ENCODE measurements at places on chromosomes 12 and 14.

- no peak for DNase-seq
These were observed 60.4 kb downstream of the TTC7B start for GRCh38 chr14:90755661-90756304.

DNA sequence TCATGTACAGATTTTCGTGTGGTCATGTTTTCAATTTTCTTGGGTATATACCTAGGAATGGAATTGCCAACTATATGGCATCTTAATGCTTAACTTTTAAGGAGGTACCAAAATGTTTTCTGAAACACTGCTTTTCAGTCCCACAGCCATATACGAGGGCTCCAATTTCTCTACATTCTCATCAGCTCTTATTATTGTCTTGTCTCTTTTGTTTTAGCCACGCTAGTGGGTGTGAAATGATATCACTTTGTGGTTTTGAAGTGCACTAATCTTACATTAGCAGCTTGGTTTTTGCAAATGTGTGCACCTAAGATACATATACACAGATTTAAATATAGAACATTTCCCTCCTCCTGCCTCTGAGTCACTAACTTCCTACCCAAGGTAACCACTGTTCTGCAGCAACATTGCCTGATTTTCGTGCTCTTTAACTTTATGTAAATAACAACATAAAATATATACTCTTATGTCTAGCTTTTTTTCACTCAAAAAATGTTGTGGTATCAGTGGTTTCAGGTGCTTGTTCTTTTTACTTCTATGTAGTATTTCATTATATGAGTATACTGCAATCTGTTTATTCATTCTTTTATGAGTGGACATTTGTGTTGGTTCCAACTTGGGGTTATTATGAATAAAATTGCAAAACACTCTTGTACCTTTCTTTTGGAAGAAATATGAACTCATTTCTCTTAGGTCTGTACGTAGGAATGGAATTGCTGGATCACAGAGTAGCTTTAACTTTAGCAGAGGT is 73.1 kb downstream of the ZFP36L1 start:
- DNase-seq, result no peak

DNA sequence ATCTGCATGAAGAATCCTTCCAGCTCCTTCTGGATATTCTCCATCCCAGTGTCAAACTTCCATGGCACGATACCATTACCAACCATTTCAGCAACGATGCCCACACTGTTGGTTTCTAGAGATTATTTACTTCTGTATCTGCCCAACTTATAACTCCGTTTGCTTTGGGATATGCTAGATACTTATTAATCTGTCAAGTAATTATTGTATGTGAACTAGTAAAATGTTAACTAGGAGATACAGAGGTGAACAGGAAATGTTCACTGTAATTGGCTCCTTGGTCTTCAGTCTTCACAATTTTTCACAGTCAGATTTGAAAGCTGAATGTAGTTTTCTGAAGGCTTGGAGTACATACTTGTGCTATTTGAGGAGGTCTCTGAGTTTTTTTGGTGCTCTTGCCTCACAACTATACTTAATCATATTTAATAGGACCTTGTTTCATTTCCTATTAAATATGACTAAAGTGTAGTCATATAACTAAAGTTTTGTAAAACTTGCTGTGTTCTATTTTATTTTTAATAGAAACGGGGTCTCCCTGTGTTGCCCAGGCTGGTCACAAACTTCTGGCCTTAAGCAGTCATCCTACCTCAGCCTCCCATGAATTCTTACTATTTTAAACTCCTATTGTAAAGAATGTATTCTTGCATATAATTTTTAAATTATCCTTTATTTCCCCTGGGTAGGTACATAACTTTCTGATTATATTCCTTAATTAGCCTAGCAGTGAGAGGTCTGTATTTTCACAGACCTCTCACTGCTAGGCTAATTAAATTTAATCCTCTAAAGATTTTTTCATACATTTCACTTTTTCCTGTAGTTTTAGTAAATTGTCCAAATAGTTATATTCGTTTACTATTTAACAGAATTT is 79.7 kb downstream of the FGD4 start:
- DNase-seq, result no peak

- DNase-seq, result no peak
These were observed 167.6 kb downstream of the SLC41A2 start for GRCh38 chr12:104790296-104791125.

DNA sequence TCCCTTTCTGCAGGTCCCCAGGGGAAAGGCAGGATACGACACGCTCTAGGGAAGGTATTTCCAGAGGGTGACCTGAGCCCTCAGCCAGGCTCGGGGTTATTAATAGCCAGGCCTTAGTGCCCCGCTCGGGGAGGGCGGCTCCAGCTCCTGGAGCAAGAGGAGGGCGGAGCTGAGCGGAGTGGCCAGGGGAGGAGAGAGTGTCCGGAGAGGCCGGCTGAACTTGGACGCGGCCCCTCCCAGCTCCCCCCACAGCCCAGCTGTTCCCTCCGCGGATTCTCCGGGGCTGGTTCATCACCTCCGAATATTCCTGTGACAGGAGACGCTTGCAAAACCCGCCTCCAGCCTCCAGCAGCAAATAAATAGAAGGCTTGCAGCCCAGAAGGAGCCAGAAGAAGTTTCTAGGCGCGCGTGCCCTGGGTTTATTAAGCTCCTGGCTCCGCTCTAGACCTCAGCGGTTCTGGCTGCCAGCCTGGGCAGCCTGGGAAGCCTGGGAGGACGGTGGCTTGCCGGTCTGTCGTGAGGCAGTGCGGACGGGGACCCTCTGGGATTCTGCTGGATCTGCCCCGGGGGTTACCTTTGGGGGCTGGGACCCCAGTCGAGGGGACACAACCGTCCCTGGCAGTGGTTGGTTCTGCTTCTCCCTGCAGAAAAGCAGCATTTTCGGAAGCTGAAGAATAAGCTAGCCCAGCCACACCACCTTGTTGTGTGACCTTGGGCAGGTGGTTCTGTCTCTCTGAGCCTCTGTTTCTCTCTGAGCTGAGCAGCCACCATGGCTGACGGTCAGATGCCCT is at the start of gene HSPB8:
HSPB8 (plus strand) TSS at position 388 of the 791 bp plus-strand sequence; CDS start at position 770, 382 bp downstream.
- DNase-seq, result no peak

- no peak for DNase-seq
These were observed 115.9 kb downstream of the GPR135 start for GRCh38 chr14:59349258-59349701.

GRCh38 chr12:25925064-25925463 is 33.4 kb upstream of the RASSF8 start:
- DNase-seq, result no peak

GRCh38 chr12:107760207-107760808 is 629 bp downstream of the PRDM4 start:
- DNase-seq, result peak; percentile 1

DNA sequence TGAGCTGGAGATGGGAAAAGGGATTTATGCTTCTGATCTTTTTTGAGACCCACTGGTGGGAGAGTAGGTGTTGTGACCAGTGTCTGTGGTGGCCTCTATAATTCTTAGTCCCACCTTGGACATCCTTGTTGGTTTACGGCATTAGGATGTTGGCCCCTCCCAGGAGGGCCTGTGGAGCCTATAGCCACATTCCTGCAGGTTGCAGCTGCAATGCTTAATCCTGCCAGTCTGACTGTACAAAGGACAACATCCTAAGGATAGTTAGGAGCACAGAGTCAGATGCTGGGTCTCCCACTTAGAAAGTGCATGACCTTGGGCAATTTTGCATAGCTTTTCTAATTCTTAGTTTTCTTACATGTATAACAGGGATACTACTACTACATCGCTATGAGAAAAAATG is 150.9 kb upstream of the SLC38A2 start:
- no peak for DNase-seq

DNA sequence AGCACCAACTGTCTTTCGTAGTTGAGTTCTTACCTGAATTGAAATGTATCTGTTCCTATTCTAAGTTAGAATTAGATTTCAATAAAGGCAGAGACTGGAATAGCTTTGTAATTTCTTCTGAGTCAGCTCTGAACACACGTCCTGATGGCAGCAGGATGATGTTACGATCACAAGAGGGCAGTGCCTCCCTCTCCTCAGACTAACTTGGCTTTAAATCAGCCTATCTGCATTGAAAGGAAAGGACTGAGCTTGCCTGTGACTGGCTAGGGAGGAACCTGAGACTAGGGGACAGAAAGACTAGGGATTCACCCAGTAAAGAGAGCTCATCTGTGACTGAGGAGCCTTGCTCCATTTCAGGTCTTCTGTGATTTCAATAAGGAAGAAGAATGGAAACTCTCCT is 323.7 kb upstream of the OR4E1 start:
- DNase-seq, result no peak

DNA sequence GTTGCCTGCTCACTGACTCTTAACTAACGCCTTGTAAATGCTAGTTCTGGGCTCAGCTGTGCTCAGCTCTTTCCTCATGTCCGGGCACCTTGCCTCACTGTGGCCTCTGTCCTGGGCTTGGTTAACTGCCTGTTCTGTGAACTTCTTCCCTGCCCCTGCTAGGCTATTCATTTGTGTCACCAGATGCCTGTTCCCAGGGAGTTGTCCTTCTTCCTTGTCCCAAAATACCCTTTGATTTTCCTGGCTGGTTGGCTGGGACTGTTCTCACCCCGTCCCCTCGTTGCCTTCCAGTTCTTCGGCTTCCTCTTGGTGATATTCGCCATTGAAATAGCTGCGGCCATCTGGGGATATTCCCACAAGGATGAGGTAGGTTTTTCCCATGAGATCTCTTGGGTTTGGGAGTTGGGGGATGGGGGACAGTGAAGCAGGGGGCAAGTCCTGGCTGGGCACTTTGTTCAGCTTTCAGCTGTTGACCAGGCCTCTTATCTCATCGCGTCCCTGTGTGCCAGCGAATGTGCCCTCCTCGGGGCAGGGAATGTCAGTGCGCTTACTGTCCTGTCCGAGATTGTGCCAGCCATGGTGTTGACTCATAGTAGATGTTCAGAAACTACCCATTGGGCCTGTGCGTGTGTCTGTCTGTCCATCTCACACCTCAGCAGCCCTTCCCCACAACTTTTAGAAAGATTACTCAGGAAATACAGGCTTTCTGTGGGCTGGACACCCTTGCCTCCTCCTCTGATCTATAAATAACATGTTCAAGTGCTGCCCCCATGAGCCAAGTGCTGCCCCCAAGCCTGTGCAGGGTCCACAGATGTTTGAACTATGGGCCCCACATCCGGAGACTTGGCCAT is 33.1 kb downstream of the CD9 start:
- DNase-seq, result no peak

- DNase-seq, result no peak
These were observed 14.3 kb downstream of the MAP3K12 start for GRCh38 chr12:53484686-53485575.

GRCh38 chr12:97404543-97404942 is 58.1 kb upstream of the RMST start:
- DNase-seq, result peak; percentile 55

GRCh38 chr14:51735851-51736250 is 84.1 kb downstream of the FRMD6 start:
- no peak for DNase-seq

GRCh38 chr12:52089491-52089890 is 10.0 kb downstream of the SMIM41 start:
- no peak for DNase-seq

- no peak for DNase-seq
These were observed 53.4 kb downstream of the CYP46A1 start for GRCh38 chr14:99737451-99737951.

DNA sequence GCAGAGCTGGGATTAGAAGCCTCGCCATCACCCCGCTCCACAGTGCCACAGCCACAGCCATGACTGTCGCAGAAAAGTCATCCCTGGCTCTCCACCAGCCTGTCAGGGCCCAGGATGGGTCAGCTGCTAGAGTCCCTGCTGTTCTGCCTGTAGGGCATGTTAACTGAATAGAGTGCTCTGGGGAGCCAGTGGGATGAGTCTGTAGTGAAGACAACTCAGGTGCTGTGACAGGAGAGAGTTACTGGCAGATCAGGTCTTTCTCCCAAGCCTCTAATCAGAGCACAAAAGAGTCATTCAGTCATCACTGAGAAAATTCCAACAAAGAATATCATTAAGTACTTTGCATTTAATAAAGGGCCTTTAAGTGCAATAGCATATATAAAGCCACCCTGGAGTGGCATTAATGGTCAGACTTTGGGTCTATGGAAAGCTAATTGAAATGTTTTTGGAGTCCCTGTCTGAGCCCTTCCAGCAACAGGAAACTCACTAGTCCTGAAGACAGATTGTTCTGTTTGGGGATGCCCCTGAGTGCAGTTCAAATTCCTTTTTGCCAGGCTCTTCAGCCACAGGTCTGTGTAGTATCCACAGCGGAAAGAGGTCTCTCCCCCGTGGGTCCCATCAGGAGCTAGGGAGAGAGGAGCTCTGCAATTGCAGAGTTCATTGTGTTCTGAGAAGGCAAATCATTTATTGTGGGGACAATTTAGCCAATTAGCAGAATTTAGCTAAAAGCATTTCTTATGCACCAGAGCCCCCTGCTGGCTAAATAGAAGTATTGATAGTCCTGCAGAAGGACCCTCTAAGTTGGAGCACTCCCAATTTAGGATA is 45.2 kb upstream of the C14orf132 start:
- peak; percentile 40 for DNase-seq

DNA sequence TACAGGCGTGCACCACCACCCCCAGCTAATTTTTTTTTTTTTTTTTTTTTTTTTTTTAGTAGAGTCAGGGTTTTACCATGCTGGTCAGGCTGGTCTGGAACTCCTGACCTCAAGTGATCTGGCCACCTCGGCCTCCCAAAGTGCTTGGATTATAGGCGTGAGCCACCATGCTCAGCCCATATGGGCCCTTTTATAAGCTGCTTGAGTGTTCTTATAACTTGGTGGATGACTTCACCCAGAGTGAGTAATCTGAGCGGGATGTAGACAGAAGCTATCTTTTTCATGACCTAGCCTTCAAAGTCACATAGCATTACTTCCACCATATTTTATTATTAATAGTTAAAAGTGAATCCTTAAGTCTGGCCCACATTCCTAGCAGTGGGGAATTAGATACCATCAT is 16.4 kb downstream of the BBOF1 start:
- no peak for DNase-seq

DNA sequence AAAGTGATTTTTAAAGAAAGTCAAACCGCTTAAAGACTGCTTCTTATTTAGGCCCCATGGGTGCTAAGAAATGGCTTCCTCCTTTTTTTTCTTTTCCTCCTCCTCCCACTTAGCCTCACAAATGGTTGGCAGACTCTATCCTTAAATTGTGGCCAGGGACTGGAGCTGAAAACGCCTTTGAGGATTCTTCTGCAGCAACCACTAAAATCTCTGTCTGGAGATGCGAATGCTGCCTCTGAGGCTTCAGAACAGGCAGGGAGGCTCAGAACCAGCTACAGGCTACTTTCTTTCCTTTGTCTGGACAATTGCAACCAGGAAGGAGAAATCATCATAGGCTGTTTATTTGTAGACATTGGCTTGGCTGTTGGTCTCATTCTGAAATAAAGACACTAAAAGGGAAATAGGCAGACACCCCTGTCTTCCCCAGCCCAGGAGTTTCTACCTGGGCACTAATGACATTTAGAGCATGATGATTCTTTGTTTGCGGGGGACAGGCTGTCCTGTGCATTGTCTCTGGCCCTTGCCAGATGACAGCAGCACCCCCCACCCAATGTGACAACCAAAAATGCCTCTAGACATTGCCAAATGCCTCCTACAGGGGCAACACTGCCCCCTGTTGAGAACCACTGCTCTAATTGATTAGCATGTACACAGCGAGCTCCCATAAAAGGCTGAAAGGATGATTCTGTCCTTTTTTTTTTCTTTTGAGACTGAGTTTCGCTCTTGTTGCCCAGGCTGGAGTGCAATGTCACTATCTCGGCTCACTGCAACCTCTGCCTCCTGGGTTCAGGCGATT is 50.3 kb downstream of the MAP1LC3B2 start:
- DNase-seq, result no peak

Data from NCI-H1092 (cell line).